ENCODE measurements at places on chromosomes 4 and X. TPM values are rescaled to one million over a fixed set of nuclear protein-coding genes. Genes with fewer than 3 reads are reported as not detected.

The CT55 gene
- not detected for total RNA-seq

The GSTCD gene
- 16.1 TPM for total RNA-seq

The MCF2 gene
- not detected for total RNA-seq

The SLIT2 gene
- 18.0 TPM for total RNA-seq

DNA sequence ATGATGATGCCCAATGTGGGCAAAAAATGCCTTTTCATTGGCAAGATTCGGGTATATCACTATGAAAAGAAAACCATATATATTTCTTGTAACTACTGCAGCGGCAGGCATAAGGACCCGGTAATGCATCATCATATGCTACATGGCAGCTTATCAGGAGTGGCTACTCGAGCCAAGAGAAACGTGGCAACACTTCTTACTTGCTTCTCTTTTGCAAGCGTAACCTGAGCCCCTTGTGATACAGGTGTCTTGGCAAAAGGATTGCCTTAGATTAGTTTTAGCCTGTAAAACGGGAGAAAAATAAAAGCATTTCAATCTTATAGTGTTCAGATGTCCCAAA lies 280.3 kb downstream of the SPRY1 start:
- H3K36me3 ChIP-seq = no peaks in the 10 kb centered on the region
- H3K4me1 ChIP-seq = no peaks in the 10 kb centered on the region
- DNase-seq = peak; percentile 13

DNA sequence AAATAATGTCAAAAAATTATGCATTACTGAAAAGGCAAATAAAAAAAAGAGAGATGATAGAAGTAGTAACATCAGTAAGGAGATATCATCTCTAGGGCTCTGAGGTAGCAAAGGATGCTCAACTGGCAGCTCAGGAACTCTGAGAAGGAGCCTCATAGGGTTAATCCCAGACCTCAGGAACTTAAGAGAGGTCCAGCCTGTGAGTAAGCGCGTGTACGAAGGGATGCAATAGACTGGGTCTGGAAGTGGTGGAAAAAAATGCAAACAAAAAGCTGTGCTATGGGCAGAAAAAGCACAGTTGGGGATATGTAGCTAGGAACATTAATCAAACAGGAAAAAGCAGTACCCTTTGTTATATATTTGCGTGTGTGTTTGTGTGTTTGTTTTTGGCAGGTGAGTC lies 282.0 kb downstream of the GALNTL6 start:
- H3K27me3 ChIP-seq = no peaks in the 10 kb centered on the region
- H3K36me3 ChIP-seq = no peaks in the 10 kb centered on the region
- H3K4me3 ChIP-seq = no peak overlapping the region
- DNase-seq = no peak

DNA sequence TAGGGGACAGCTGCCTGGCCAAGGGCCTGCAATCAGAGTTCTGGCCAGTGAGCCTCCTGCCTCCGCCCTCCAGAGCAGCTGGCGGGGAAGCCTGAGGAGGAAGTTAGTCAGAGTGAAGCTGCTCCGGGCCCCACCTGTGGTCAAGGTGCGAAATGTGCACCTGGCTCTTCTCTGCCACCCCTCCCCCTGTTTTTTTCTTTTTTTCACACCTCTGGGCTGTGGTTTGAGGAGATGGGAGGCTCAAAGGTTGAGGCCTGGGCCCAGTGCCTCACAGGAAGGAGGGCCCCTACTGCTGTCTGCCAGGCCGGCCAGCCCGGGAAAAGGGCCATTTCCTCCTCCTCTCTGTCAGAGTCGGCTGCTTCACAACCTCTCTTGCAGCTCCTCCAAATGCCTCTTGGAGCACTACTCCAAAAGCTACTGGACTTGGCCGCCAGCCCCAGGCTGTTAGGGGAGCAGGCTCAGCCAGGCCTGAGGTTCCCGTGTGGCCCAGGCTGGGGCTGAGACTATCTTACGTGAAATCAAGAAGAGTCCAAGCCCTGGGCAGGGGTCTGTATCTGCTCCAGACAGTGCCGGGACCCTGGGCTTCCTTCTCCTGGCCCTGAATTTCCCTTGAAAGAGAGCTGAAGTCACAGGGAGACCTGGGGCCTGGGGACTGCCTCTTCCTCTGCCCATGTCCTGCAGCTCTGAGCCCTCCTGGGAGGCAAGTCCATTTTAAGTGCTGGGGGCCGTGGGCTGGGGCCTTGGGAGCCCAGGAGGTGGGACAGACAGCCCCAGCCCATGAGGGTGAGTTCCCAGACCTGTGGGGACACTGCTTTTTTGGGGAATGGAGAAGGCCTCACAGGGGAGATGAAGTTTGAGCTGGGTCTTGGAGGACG lies 4.5 kb upstream of the CXCR3 start:
- H3K27ac ChIP-seq = peak overlapping the region; percentile 74
- H3K27me3 ChIP-seq = no peaks in the 10 kb centered on the region
- H3K4me1 ChIP-seq = peaks cover 20% of the 10 kb centered on the region
- no peak overlapping the region for H3K4me3 ChIP-seq
- DNase-seq = peak; percentile 91
- no peaks in the 10 kb centered on the region for H3K36me3 ChIP-seq

- no peaks in the 10 kb centered on the region for H3K4me1 ChIP-seq
- no peak for DNase-seq
- no peak overlapping the region for H3K4me3 ChIP-seq
- H3K27ac ChIP-seq = no peak overlapping the region
These were observed 136.4 kb upstream of the FAM9C start for GRCh38 chrX:13180807-13181206.

DNA sequence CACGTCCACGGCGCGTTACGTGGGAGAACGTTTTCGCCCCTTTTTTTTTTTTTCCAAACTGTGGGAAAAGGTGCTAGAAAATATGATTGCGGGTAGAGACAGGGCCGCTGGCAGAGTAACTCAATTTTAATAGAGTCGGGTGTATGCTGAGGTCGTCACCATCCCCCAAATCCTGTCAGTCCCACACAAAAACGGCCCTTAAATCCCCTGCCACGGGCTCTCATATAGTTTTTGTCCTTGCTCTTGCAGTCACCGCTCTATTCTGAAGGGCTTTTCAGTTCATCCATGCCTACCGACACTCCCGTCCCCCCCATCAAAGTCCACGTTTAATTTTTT lies 796 bp upstream of the MED14 start:
- H3K4me3 ChIP-seq = peak overlapping the region; percentile 55
- peaks cover 4% of the 10 kb centered on the region for H3K4me1 ChIP-seq
- DNase-seq = peak; percentile 3
- H3K27ac ChIP-seq = peak overlapping the region; percentile 96
- H3K36me3 ChIP-seq = no peaks in the 10 kb centered on the region
- H3K27me3 ChIP-seq = no peaks in the 10 kb centered on the region
